CD8-positive, alpha-beta T cell (primary cell): ENCODE measurements at places on chromosomes 7 and 10. TPM values are rescaled to one million over a fixed set of nuclear protein-coding genes. Genes with fewer than 3 reads are reported as not detected.

The CNTNAP2 gene
- total RNA-seq: 0.22 TPM

The UTF1 gene
- total RNA-seq: not detected

The RTKN2 gene
- 0.61 TPM for total RNA-seq

The CALML5 gene
- not detected for total RNA-seq

The ELAPOR2 gene
- 5.7 TPM for total RNA-seq

The ITPRID1 gene
- total RNA-seq: not detected

The FAM24B gene
- total RNA-seq: 12.7 TPM

DNA sequence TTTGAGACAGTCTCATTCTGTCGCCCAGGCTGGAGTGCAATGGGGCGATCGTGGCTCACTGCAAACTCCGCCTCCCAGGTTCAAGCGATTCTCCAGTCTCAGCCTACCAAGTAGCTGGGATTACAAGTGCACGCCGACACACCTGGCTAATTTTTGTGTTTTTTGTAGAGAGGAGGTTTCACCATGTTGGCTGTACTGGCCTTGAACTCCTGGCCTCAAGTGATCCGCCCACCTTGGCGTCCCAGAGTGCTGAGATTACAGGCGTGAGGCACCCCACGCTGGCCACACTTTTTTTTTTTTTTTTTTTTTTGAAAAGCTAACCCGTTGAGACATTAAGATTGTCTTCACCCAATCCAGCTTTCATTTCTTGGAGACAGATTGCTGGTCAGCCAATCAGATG, 2.1 kb downstream of the ZNF273 start:
- DNase-seq: no peak

DNA sequence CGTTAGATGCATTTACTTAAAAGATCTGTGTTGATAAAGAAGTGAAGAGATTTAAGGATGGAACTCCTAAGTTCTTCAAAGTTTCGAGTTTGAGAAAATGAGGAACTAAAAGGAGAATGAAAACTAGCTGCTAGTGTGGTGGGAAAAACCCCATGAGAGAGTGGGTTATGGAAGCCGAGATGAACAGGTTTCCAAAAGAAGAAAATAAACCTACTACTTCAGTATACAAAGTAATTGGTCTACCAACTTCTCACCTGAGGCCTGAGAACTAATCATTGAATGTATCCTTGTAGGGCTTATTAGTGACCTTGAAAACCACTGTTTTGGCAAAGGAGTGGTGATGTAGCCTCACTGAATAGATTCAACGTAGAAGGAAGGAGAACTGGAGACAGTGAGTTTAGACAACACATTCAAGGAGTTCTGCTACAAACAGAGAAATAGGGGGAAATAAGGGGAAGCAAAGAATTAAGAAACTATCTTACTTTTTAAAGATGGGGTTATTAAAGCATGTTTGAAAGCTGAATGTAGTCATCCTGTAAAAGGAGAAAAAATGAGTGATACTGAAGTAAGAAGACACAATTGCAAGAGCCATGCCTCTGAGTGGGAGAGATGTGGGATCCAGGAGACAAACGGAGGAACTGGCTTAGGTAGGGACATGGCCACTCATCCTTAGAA, 50.8 kb downstream of the CH25H start:
- DNase-seq: no peak

DNA sequence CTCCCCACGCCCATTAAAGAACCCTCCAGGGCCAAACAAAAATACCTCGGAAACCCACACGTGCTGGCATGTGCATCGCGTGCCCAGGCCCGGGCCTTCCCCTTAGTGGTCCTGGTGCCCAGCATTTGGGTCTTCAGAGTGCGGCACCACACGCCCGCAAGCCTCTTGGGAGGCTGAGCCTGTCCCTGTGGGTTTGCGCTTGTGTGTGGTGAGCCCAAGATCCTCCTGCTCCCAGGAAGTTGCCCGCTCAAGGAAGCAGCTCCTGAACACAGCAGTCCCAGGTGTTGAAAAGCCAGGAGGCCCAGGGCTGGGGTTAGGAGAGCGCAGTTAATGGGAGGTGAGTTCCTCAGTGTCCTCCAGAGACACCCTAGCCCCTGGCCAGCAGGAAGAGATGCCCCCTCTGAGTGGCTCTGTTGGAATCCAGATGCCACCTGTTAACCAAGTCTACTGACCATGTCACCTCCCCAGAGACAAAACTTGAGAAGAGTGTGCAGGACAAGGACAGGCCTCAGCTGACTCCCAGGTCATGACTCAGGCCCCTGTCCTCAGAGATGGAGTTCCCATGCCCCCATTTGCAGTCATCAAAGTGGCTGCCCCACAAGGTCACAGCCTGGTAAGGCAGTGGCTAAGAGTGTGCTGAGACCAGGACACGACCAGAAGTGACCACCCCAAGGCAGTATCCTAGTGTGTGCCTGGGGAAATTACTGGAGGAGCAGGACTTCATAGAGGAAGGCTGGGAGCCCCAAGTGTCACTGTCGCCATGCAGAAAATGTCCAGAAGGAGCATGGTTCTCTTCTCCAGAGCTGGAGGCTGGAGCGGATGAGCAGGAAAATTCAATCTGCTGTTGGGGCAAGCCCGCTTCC, 5.2 kb downstream of the FZD9 start:
- DNase-seq: no peak

- DNase-seq: no peak
These were observed 64.5 kb upstream of the EEPD1 start for GRCh38 chr7:36088553-36088952.

- no peak for DNase-seq
These were observed 113.1 kb downstream of the CTTNBP2 start for GRCh38 chr7:117759950-117760640.

DNA sequence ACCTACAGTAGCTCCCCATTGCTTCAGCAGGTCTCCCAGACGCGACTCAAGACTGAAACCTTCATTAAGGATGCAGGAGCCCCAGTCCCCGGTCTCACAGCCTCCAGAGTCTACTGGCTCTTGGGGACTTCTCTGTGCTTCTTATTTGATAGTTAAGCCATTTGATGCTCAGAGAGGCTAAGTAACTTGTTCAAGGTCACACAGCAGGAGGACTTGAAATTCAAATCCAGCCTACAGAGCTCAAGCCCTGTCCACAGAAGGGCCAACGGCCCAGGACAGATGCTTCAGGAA, 21.2 kb upstream of the ZMIZ1 start:
- no peak for DNase-seq

DNA sequence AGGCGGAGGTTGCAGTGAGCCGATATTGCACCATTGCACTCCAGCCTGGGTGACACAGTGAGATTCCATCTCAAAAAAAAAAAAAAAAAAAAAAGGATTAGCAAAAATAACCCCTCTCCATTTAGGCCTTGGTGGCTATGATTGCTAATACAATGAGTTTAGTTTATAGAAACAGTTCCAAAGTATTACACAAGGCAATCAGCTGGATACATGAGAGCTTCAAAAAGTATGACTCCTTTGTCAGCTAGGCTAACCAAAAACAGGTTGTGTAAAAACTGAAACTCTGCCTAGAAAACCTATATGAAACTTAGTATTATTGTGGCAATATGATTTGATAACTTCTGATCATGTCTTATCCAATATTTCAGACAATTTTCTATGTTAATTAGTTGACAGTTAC, 57.2 kb downstream of the SUGCT start:
- no peak for DNase-seq

DNA sequence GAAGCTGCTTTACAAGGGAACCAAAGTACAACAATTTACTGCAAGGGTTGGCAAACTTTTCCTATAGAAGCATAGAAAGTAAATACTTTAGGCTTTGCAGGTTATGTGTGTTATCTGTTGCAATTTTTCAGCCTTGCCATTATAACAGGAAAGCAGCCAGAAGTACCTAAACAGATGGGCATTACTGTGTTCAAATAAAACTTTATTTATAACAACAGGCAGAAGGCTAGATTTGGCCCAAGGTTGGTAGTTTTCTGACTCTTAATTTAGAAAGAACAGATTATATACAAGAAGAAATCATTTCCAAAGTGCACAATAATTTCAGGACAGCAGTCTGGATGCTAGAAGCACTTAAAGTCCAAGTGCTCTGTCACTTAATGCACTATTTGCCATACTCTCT, 307.1 kb downstream of the ANKRD7 start:
- no peak for DNase-seq

GRCh38 chr7:14195871-14196270, 206.4 kb upstream of the ETV1 start:
- DNase-seq: no peak

DNA sequence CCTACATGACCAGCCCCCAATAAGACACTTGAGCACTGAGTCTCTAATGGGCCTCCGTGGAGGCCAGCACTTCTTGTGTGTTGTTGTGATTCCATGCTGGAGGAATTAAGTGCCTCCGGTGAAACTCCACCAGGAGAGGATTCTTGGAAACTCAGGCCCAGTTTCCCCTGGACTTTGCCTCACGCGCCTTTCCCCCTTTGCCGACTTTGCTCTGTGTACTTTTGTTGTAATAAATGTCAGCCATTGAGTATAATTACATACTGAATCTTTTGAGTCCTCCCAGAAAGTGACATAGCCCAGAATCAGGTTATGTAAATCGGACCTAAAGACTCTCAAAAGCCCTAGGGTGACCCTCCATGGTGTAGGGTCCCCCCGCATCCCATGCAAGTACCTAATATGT, 82.4 kb downstream of the DLG5 start:
- no peak for DNase-seq

GRCh38 chr10:43710772-43711471, 62.2 kb upstream of the ZNF32 start:
- DNase-seq: no peak

DNA sequence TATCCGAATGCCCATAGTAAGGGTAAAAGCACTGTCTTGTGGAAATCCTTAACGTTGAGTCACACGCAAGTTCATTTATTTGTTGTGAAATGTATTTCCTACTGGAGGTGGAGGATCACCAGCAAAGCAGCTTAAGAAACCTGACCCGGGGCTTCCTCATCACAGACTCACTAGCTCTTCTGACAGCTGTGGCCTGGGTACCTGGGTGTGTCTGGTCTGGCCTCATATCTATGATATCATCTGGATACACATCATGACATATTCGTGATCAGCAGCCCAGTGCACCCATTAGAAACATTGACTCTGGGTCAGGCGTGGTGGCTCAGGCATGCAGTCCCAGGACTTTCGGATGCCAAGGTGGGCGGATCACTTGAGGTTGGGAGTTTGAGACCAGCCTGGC, 8.8 kb downstream of the DRGX start:
- no peak for DNase-seq

- no peak for DNase-seq
These were observed 6.1 kb upstream of the PTPN12 start for GRCh38 chr7:77531038-77531437.
